ENCODE measurements at places on chromosomes 13 and 19.
A peak's percentile ranks its signal among the peaks of the same experiment; 100 is the strongest.

GRCh38 chr19:48967346-48968178 is 2.5 kb downstream of the FTL start:
- peak; percentile 59 for DNase-seq

GRCh38 chr19:51811344-51811743 is 16.4 kb downstream of the FPR3 start:
- DNase-seq = peak; percentile 24

GRCh38 chr19:56101746-56102535 is 19.2 kb downstream of the ZNF787 start:
- DNase-seq = no peak

- no peak for DNase-seq
Observed at GRCh38 chr19:57615346-57615745, 1.3 kb downstream of the ZNF134 start.

GRCh38 chr13:23488442-23488841 is 54.9 kb upstream of the SACS start:
- DNase-seq = no peak

- no peak for DNase-seq
Observed at GRCh38 chr19:48043675-48044258, at the start of gene CABP5. CABP5 (minus strand) TSS chr19:48044079; CDS start chr19:48043922, 157 bp downstream.

DNA sequence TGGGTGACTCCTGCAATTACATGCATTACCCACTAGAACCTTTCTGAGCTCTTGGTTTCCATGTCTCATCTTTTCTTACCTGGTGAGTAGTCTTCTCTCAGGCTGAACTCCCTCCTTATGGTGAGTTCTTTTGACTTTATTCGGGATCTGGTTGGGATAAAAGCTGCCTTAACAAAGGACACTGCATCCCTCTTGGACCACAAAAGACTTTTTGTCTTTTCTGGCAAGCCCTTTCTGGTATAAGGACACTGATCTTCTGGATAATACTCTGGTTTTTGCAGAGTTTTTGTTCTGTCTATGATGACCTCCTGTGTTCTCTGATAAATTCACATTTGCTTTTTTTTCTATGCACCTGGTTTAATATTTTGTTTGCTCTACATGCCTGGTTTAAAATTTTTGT is 66.7 kb downstream of the SLITRK1 start:
- DNase-seq = no peak

- DNase-seq = no peak
Observed at GRCh38 chr13:113632706-113633484, 25.1 kb downstream of the ATP4B start.

DNA sequence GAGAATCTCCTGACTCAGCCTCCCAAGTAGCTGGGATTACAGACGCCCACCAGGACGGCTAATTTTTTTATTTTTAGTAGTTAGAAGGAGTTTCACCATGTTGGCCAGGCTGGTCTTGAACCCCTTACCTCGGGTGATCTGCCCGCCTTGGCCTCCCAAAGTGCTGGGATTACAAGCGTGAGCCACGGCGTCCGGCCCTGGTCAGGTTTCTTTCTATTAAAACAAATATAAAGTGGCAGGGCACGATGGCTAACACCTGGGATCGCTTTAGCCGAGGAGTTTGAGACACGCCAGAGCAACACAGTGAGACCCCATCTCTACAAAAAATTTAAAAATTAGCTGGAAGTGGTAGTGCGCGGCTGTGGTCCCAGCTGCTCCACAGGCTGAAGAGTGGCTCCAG is 1.5 kb upstream of the MED25 start:
- DNase-seq = no peak

DNA sequence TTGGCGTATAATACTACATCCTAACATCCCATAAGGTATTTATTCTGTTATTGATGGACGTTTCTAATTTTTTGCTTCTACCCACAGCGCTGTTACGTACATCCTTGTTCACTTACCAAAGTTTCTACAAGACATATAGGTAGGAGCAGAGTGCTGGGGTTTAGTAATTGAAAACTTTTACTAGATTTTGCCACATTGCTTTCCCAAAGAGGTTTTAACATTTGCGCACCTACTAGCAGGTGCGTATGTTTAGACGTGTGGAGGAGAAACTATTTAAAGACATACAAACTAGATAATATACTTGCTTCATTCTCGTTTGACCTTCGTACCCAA is 559 bp upstream of the RPL21 start:
- DNase-seq = no peak

GRCh38 chr13:112457485-112457884 is 81.3 kb downstream of the SPACA7 start:
- no peak for DNase-seq

DNA sequence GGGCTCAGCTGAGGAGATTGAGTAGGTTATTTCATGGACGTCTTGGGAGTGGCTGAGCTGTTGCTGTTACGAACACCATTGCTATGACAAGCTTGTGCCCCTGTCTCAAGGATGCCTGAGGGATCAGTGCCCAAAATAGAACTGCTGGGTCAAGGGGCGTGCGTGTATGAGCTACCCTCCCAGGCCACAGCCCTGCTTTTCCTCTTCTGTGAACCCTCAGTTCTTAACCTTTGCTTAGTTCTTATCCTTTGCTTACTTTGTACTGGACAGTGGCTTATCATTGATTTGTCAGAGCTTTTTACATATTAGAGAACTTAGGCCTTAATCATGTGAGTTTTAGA is 9.0 kb downstream of the ARHGAP45 start:
- DNase-seq = no peak

All from testis (tissue), 5 donors.